ENCODE measurements at places on chromosomes 7 and 10.

DNA sequence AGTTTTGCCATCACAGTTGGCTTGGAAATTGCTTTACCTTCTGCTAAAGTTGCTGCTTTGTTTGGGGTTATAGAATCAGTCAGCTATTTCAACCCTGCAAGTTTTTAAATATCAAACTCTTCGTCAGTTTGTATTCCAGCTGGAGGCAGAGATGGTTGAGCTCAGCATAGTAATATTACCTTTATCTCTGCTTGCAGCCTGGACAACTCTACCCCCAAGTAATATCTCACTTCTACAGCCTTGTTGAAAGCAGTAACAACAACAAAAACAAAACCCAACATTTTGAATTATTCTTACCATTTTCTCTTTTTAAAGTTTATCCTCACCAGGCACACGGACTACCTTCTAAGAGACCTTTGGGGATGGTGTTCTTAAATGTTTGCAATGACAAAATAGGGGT, 239.1 kb upstream of the PHF14 start:
- no peak for DNase-seq

- DNase-seq: no peak
These were observed 43.4 kb upstream of the SRGN start for GRCh38 chr10:69044546-69044945.

GRCh38 chr10:100728928-100729861, 16.2 kb upstream of the PAX2 start:
- no peak for DNase-seq

GRCh38 chr7:41065663-41066062, 637.2 kb downstream of the INHBA start:
- no peak for DNase-seq

DNA sequence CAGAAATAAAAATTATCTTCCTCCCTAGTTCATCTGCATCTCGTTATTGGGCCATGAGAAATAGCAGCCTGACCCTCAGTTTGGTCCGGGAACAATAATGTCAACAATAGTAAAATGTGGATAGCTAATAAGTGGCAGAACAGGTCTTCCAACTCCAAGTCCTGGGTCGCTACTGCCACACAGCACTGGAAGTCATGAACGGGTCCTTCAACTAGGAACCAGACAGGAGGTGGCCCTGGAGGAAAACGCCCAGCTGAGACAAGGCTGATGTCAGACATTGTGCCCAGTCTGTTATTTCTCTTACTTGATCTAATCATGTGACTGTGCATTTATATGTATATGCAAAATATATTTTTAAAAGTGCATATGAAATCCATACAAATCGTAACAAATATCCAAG, 51.8 kb downstream of the PYROXD2 start:
- no peak for DNase-seq

DNA sequence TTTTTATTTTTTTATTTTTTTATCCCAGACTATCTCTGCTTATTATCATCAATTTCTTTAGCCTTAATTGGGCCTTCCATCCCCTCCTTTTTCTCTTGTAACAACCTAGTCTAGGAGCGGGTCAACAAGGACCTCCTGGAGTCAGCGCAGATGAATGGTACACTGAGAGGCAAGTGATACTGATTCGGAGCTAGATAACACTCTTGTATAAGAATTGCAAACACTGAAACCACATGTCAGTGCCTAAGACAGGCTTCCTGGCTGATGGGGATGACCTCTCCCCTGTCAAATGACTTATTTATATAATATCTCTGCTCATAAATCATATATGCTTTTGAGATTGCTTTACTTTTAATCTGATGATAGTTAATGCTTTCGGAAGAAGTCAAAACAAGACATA, 22.7 kb downstream of the BPGM start:
- DNase-seq: no peak

DNA sequence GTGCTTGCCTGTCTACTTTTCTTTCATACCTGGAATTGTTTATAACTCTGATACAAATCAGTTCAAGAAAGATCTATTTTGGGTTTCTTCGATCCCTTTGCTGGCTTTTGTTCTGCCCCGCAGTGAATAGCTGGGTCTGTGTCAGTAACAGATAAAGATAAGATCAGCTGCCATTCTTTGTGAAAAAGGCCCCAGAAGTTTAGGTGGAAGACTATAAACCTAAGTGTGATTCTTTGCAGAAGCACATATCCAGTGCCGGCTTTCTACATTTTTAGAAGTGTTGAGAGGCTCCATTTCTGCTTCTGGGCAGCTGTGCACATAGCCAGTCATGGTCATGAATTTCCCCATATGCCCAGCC, 686.4 kb upstream of the C7orf33 start:
- DNase-seq: no peak

- DNase-seq: no peak
These were observed 26.2 kb upstream of the PIK3AP1 start for GRCh38 chr10:96746503-96746902.

- DNase-seq: no peak
These were observed 36.3 kb downstream of the FOXL3 start for GRCh38 chr7:326273-326672.

All from D721Med (cell line).